ENCODE measurements at places on chromosomes 1 and 21.

- DNase-seq: no peak
These were observed 46.7 kb upstream of the OSBPL9 start for GRCh38 chr1:51570063-51570710.

DNA sequence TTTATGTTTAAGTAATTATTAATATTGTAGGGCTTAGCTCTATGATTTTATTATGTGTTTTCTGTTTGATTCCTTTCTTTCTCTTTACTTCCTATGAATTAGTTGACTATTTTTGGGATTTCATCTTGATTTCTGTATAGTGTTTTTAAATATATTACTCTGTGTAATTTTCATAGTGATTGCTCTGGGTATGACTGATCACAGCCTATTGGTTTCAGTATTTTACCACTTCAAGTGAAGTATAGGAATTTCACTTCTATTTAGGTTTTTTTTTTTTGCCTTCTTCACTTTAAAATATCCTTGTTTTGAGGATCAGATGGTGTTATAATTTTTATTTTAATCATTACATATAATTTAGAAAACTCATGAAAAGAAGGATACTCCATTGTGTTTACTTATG is 94.8 kb downstream of the CRB1 start:
- no peak for DNase-seq

GRCh38 chr1:73887412-73887811 is 310.6 kb downstream of the LRRIQ3 start:
- DNase-seq: no peak

DNA sequence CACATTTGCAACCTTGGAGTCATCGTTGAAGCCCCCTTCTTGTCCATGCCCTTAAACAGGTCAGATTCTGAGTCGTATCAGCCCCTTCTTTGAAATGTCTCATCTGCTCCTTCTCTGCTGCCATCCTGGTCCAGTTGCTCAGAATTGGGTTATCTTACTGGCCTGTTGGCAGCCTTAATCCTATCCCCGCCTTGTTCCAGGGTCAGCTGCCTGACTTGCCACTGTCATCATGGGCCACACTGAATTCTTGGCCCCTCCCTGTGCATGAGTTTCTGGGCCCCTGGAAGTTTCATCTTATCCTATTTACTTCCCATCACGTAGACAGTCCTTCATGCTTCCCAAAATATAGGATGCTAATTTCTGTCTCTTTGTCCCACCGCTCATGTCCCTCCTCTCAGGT is 23.7 kb downstream of the IRF2BP2 start:
- no peak for DNase-seq

DNA sequence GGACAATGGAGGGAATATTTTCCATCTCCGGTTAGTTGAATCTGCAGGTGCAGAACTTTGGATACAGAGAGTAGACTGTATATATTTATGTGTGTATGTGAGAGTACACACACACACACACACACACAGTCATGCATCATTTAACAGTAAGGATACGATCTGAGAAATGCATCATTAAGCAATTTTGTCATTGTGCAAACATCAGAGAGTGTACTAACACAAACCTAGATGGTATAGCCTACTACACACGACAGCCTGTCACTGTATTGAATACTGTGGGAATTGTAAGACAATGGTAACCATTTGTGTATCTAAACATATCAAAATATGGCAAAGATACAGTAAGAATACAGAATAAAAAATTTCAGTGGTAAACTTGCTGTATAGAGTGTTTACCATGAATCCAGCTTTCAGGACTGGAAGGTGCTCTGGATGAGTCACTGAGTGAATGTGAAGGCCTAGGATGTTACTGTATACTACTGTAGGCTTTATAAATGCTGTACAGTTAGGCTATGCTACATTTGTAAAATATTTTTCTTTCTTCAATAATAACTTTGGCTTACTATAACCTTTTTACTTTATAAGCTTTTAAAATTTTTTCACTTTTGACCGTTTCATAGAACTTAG is 138.5 kb downstream of the ZZZ3 start:
- DNase-seq: no peak

GRCh38 chr1:2049225-2049717 is 940 bp upstream of the PRKCZ start:
- DNase-seq: no peak

- DNase-seq: no peak
These were observed 282.2 kb downstream of the NPHP4 start for GRCh38 chr1:5709976-5710375.

DNA sequence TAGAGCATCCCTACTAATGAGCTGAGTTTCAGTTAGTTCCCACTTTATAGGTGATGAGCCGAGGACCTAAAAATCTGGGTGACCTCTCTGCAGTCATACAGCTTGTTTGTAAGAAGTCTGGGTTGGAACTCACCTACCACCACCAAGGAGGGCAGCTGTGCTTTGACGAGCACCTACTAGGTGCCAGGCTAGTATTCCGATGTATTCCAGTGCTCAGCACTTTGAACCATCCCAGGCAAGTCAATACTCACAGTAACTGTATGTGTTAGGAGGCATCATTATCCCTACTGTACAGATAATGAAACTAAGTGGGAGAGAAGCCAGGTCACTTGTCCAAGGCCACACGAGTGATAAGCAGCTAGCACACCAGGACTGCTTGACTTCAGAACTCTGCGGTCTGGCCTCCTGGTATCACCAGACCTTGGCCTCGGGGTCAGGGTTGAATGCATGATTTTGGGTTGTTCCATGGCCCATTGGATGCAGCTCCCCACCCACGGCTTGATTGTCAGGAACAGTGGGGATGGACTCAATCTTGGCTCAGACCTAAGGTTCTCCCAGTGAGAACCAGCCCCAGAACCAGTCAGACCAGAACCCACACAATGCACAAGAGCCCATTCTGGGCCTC is 20.7 kb downstream of the ECE1 start:
- no peak for DNase-seq

GRCh38 chr21:35095859-35096291 is 46.8 kb upstream of the RUNX1 start:
- DNase-seq: no peak

- DNase-seq: no peak
These were observed 20.4 kb downstream of the CAMK1G start for GRCh38 chr1:209603877-209604276.

DNA sequence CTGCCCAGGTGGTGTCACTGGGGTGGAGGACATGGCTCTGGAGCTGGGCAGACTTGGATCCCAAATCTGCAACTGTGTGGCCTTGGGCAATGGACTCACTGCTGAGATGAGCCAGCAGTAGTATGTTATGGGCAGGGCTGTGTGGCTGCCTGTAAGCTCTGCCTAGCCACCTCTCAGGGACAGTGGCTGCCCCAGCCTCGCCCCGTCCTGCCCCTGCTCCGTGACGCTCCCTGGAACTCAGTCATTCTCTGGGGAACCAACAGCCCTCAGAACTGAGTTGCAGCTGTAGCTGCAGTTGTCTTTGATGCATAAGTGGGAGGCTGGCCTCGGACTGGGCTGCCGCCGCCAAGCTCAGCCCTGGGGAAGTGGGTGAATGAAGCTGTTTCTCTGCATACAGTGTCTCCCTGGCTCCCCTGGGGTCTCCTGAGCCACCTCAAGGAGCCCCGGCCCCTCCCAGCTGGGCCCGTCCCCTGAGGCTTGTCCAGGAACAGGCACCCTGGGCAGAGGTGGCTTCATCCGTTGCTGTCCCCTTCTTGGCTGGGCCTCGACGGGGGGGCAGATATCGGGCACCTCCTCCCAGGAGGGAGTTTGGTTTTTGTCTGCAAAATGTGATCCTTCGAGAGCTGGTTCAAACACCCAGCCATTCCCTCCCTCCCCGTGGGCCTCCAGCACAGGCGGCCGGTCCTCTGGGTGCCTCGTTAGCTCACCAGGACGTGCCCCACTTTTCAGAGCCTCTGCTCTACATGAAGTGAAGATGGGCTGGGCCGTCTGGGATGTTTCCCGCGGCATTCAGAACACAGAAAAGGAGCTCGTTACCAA is 26.2 kb upstream of the PLCH2 start:
- DNase-seq: peak; percentile 62

DNA sequence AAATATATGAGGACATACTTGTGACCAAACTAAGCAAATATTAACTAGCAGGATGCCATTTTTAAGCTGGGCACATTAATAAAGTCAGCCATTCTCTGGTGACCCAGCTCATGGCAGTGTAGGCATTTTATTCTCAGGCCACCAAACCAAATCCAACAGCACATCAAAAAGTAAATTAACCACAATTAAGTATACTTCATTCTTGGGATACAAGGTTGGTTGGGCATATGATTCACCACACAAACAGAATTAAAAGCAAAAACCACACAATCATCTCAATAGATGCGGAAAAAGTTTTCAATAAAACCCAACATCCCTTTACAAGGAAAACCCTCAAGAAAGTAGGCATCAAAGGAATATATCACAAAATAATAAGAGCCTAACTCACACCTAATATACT is 101.3 kb downstream of the FAF1 start:
- no peak for DNase-seq

DNA sequence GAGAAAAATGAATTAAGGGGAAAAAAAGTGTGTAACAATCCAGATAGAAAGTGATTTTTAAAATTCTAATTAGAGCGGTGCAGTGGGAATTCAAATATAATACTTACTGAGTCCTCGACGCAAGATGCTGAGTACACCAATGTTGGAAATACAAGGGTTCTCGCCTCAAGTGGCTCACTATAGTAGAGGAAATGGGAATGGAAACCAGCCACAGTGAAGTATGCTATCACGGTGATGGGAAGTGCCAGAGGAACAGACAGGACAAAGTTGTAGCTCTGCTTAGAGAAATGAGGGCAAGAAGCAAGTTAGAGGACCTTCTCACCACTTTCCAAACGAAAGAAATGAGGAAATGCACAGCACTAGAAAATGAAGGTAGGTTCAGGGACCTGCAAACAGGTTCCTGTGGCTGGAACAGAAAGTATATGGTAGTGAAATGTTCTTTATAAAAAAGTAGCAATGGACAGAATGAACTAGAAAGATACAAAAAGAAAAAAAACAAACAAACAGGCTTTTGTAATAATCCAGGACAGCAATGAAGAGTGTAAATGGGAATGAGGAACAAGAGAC is 13.5 kb downstream of the EGLN1 start:
- DNase-seq: no peak

- DNase-seq: no peak
These were observed 120.7 kb downstream of the TGFBR3 start for GRCh38 chr1:91765293-91765692.

GRCh38 chr1:161727256-161727924 is 6.0 kb downstream of the FCRLB start:
- peak; percentile 26 for DNase-seq

GRCh38 chr1:214707306-214708087 is 104.5 kb downstream of the CENPF start:
- DNase-seq: no peak

- no peak for DNase-seq
These were observed 58.9 kb downstream of the COL18A1 start for GRCh38 chr21:45463871-45464270.

DNA sequence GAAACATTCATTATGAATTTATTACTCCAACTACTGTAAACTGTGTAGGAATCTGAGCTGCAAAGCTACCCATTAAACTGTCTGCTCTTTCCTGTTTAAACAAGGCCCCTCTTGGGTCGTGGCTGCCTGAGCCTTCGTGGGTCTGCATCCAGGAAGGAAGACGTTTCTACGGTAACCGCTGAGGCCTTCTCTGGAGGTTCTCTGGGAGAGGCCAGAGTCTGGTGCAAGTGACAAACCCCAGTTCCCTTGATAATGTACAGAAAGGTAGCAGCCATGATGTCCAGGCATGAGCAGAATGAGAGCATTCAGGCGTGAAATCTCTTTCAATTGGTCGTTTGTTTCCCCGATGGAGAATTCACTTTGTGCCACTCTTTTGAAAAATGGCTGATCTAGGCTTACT is 350.2 kb downstream of the PLPP3 start:
- no peak for DNase-seq

DNA sequence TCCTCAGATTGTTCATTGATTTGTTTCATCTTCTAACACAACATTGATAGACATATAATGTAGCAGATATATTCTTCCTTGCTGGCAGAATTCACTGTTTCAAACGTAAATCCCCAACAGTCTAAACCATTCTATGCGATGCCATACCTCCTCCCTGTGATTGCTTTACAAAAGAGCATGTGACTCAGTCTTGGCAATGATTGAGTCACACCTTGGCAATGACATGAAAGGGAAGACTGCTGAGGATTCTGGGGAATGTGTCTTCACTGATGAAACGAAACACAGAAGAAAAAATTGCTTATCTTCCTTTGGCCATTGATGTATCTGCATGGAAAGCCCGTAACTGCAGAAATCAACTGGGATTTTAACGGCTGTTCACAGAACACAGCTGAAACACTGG is 409.6 kb upstream of the ZRANB2 start:
- DNase-seq: no peak

- no peak for DNase-seq
These were observed 351.8 kb downstream of the ZNF326 start for GRCh38 chr1:90346757-90347156.

GRCh38 chr1:152071123-152071522 is 17.7 kb downstream of the TCHHL1 start:
- DNase-seq: no peak

- no peak for DNase-seq
These were observed 11.3 kb downstream of the SPEN start for GRCh38 chr1:15858672-15859372.

DNA sequence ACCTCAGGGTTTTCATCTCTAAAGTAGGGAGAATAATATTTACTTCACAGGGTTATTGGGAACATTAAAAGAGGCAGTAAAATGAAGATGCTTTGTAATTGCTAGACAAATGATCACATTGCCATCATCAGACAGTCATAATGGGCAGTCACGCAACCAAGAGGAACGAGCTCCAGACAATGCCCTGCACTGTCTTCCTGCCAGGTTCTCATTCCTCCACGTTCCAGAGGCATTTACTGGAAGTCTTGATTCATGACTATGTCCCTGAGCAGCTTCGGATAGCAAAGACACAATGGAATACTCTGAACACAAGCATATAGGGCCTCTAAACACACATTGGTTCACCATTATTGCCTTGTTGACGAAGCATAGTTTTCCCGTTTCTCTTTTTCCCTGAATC is 389.7 kb downstream of the NTNG1 start:
- DNase-seq: no peak

DNA sequence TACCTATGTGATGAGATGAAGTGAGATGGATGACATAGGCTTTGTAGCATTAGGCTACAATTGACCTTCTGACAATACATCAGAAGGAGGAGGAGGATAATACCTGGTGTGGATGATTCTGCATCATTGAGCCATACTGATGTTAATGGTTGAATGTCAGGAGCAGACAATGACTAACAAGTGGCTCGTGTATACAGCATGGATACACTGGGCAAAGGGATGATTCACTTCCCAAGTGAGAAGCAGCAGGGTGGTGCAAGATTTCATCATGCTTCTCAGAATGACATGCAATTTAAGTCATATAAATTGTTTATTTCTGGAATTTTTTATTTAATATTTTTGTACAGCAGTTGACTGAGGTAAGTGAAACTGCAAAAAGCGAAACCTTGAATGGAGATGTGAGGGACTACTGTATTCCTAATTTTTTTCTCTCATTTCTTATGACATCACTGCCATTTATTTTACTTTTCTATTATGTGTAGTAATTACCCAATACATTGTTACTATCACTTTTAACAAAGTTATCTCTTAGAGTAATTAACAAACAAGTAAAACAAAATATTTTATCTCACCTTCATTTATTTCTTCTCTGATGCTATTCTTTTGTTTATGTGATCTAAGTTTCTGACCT is 34.4 kb upstream of the COP1 start:
- no peak for DNase-seq

- DNase-seq: no peak
These were observed 26.9 kb upstream of the BACE2 start for GRCh38 chr21:41141031-41141457.
